ENCODE measurements at places on chromosomes 3 and 15. TPM values are rescaled to one million over a fixed set of nuclear protein-coding genes. Genes with fewer than 3 reads are reported as not detected.

The PXYLP1 gene
- 11.3 TPM for total RNA-seq

The LYZL4 gene
- total RNA-seq: not detected

The KCNMB3 gene
- total RNA-seq: 4.3 TPM

The CLRN1 gene
- total RNA-seq: not detected

The AGBL1 gene
- not detected for total RNA-seq

The SEMA6D gene
- total RNA-seq: 11.0 TPM

All from A673 (cell line).